HAP-1 (cell line): ENCODE measurements at places on chromosomes 6 and 20.

DNA sequence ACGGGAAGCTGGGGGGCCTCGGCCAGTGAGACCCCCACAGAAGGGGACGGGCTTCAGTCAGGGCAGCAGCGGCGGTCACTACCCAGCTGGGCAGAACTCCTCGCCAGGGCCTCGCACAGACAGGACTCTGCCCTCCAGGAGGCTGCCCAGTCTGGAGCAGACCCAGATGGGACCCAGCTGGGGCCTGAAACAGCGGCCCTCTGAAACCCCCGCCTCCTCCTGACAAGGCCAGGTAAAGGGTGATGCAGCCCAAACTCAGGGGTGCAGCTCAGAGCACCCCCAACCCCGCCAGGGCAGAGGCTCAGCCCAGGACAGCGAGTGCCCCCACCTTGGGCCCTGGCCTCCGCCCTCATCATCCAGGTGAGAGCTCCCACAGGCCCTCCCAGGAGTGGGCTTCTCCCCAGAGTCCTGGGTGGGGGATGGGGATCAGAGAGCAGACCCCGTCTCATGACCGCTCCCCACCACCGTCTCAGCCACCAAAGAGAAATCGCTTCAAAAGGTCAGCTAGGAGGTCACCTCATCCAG is 2.2 kb downstream of the EEF1A2 start:
- peak; percentile 29 for DNase-seq

DNA sequence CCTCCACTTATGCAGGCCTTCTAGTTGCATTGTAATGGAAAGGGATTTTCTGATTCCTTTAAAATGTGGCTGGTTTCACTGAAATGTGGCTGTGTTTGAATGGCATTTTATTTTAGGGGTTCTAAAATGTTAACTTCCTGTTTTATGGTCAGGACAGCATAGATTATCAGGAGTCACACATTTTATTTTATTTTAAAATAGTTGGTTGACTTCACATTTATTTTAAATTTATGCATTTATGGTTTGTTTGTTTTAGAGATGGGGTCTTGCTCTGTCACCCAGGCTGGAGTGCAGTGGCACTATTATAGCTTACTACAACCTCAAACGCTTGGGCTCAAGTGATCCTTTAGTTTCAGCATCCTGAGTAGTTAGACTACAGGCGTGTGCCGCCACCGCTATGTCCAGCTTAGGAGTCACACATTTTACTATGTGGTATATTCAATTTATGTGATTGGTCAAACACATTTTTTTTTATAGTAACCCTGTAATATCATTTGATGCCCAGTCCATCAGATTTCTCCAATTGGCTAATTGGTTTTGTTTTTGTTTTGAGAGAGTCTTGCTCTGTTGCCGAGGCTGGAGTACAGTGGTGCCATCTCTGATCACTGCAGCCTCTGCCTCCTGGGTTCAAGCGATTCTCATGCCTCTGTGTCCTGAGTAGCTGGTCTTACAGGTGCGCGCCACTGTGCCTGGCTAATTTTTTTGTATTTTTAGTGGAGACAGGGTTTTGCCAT is 2.3 kb downstream of the DTD1 start:
- DNase-seq = no peak

DNA sequence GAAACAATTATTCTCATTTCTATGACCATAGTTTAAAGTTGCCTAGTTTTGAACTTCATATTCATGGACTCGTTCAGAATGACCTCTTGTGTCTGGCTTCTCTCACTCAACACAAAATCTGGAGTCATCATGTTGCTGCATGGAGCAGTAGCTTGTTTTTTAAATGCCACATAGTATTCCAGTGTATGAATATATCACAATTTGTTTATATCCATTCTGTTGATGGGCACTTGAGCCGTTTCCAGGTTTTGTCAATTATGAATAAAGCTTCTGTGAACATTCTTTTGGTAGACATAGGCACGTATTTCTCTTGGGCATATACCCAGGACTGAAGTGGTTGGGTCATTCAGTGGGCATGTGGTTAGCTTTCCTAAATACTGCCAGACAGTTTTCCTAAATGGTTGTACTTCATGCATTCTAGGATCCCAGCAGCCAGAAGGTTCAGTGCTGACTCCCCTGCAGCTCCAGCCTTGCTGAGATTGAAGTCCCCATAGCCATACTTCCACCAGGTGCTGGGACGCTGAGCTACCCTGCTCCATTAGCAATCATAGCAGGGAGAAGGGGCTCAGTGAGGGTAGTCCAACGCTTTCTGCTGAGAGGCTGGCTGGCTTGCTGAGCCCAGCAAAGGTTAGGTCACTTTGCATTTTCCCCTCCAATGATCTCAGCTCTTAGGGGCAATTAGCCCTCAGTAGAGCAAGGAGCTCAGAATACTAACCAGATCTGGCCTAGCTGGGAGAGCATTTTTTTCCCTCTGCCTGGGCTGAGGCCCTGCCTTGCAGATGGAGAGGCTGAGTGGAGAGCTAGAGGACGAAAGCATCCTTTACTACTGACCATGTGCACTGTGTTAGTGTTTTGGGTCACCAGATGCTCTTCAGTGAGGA is 35.7 kb upstream of the CTNNBL1 start:
- DNase-seq = no peak

DNA sequence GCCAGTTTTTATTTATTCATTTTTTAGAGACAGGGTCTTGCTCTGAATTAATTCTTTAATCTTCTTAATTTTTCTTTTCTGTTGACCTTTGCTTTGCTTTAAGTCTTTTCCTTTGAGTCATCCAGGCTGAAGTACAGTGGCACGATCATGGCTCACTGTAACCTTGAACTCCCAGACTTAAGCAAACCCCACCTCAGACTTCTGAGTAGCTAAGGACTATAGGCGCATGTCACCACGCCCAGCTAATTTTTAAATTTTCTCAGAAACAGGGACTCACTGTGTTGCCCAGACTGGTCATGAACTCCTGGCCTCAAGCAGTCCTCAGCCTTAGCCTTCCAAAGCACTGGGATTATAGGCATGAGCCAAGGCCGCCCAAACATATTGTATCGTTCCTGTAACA is 71.3 kb upstream of the GNRH2 start:
- DNase-seq = no peak

GRCh38 chr20:29410806-29411457 is 1846.5 kb upstream of the DEFB115 start:
- DNase-seq = no peak

DNA sequence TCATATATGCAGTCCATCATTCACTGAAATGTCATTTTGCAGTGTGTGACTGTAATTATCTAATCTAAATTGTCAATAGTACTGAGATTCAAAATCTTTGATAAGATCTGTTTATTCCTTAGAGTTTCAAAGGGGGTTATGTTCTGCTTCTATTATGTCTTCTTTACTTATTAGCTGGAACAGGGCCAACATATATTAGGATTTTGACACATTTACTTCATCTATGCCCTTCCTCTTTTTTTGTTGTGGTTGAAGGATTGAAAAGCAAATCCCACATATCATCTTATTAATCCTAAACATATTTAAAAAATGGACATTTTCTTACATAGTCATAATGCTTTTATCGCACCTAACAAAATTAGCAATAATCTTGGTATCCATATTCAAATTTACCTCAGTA is 30.3 kb upstream of the MAS1 start:
- DNase-seq = no peak

- DNase-seq = no peak
These were observed 53.1 kb upstream of the SNX9 start for GRCh38 chr6:157769776-157770426.

- DNase-seq = no peak
These were observed 22.9 kb upstream of the PLEKHG1 start for GRCh38 chr6:150576651-150577226.

GRCh38 chr20:5936238-5936637 is 14.1 kb downstream of the TRMT6 start:
- no peak for DNase-seq

DNA sequence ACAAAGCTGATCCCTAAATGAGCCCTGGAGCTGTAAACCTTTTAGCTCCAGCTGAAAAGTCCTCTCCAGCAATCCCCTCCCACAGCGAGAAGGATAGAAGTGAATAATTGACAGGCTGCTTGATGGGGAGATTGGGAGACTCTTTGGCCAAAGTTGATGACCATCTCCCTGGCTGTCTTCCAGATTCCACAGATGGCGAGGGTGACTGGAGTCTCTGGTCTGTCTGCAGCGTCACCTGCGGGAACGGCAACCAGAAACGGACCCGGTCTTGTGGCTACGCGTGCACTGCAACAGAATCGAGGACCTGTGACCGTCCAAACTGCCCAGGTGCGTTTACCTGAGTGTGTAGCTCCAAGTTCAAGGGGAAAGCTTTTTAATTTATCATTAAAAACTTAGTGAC is 67.3 kb downstream of the ISM1 start:
- no peak for DNase-seq

DNA sequence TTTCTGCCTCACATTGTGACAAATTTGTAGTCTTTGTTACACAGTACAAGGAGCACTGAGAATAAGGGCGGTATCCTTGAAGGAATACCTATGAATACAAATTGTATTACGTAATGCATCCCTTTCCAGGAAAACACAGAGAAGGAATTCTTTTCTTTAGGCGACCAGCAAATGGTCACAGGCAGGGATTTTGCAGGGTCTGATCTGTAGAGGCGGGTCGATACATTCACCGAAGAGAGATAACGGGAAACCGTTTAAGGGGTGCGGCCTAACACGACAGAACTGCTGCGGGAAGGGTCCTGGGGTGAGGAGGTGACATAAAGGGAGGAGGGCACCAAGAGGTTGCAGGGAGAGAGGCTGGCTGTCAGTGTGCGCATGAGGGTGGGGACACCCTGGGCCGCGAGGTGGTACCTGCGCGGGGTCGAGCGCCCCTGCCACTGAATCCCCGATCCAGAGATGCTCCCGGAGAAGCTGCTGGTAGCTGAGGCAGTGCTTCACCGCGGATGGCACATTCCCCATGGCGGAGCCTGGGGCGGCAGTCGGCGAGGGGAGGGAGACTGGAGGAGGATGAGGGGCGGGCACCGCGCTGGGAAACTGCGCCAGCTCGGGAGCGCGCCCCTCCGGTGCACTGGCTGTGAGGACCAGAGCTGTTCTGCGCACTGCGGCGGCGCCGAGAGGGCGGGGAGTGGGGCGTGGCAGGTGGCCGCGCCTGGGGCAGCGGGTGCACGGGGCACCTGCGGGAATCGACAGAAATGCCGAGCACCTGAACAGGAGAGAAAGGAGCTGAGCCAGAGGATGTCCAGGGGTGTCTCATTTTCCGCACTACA is at the start of gene HMGCLL1:
HMGCLL1 (minus strand) TSS at position 656 of the 827 bp plus-strand sequence; CDS start at position 519, 137 bp downstream.
- no peak for DNase-seq

DNA sequence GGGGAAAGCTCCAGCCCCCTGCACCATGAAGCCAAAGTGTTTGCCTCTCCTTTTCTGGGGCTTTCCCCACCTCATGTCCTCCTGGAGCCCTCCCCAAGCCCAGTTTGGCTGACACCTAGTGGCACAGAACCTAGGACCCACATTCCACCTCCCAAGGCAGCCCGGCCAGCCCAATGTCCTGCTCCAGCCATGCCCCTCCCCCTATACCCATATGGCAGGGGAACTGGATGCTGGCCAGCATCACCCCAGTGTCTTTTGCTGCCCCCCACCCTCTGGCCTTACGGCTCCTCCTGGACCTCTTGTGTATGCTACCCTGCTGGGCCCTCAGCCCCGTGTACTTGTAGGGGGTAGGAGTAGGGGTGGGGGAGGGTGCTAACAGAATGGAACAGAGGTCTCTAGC is 170.1 kb downstream of the KIF6 start:
- no peak for DNase-seq

DNA sequence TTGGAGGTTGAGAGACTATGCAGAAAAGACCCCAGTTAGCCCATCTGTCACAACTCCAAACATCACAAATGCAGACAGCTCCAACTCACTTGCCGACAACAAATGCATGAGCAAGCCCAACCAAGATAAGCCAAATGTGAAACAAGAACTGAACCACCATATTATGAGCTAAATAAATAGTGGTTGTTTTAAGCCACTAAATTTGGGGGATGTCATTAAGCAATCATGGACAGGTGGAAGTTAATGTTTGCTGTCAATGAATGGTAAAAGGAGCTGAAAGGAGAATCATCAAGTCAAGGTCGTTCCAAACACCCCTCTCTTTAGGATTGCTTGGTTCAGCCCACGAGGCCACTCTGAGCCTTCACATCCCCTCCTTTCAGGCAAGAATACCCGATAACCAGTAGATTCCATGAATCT is 71.2 kb upstream of the PLCB4 start:
- no peak for DNase-seq

GRCh38 chr20:48326868-48327267 is 500.9 kb downstream of the PREX1 start:
- DNase-seq = no peak

DNA sequence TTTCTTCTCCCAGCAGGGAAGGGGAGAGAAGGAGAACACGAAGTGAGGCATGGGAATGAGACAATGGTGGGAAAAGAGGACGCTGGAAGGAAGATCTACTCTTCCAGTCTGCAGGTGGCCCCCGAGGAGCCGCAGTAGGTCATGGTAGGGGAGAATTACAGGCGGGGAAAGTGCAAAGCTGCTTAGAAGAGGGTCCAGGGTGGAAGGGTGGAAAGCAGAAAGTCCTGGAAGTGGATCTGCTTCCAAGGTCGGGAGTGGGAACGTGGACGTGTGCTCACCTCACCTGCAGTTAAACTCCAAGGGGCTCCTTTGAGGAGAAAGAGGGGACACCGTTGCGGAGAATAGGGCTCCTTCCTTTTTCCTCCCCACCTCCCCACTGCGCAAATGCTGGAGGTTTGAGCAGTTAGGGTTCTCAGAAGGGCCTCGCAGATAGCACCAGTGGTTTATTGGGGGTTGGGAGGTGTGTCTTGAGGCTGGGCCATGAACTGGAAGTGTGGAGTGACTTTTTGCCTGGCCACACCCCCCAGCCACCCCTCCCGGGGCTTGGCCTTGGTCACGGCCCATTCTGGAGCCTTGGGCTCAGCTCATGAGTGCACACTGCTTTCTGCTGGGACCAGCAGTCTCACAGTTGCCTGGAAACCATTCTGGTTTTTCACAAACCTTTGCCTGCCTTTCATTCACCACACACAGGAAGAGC is 100.4 kb upstream of the MLN start:
- no peak for DNase-seq

- no peak for DNase-seq
These were observed 6.6 kb upstream of the ZC2HC1B start for GRCh38 chr6:143857651-143858050.

- DNase-seq = peak; percentile 60
These were observed 60.1 kb upstream of the LRRC1 start for GRCh38 chr6:53734473-53735299.

GRCh38 chr6:118280210-118280609 is 267.9 kb upstream of the PLN start:
- no peak for DNase-seq

DNA sequence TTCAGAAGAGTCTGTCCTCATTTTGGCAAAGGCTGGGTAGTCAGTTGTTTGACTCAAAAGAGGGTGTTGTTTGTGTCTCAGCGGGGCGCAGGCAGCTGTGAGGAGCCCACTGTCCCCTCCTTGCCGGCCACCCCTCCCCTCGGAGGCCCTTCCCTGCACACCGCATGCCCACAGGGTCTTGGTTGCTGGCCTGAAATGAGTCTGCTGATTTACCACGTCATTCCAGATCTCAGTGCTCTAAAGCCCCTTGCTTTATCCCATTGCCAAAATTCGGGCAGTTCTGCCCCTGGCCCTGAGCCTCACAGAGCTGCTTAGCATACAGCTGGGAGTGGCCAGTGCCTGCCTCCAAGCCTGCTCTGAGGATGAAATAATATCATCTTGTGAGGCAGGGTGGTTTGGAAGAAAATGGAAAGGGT is 220.7 kb downstream of the UST start:
- DNase-seq = no peak

GRCh38 chr6:110043366-110043994 is 65.4 kb downstream of the GPR6 start:
- no peak for DNase-seq

- no peak for DNase-seq
These were observed 249.8 kb downstream of the GMDS start for GRCh38 chr6:1995636-1996035.

- no peak for DNase-seq
These were observed 118.0 kb upstream of the MAN1A1 start for GRCh38 chr6:119467488-119468081.

- DNase-seq = no peak
These were observed 1.0 kb upstream of the ECI2 start for GRCh38 chr6:4136354-4136831.
